ENCODE measurements at places on chromosomes 6 and 20. TPM values are rescaled to one million over a fixed set of nuclear protein-coding genes. Genes with fewer than 3 reads are reported as not detected.

Gene RBM24
- 2.0 TPM for total RNA-seq

DNA sequence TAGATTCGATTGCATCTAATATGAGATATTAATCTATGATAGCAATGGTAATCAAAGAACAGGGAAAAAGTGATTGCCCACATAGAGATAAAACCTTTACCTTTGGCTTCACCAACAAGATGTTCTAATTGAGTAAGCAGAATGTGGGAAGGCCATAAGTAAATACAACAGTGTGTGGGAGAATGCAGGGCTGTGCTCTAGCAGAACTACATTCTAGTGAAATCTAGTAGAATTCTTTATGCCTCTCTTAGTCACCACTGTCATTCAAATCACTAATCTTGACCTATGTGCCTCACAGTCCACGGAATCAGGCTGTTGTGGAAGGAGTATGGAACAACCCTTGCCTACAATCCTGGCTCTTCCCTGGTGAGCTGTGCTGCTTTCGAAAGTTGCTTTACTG is 30.4 kb upstream of the MCM9 start:
- H3K4me1 ChIP-seq, result no peaks in the 10 kb centered on the region
- no peak for DNase-seq
- H3K4me3 ChIP-seq, result no peak overlapping the region
- no peaks in the 10 kb centered on the region for H3K36me3 ChIP-seq

GRCh38 chr6:122869437-122870024 is 80.5 kb downstream of the SMPDL3A start:
- H3K27me3 ChIP-seq, result peaks cover 7% of the 10 kb centered on the region
- H3K4me1 ChIP-seq, result peaks cover 9% of the 10 kb centered on the region
- peak; percentile 57 for DNase-seq
- no peak overlapping the region for H3K4me3 ChIP-seq

DNA sequence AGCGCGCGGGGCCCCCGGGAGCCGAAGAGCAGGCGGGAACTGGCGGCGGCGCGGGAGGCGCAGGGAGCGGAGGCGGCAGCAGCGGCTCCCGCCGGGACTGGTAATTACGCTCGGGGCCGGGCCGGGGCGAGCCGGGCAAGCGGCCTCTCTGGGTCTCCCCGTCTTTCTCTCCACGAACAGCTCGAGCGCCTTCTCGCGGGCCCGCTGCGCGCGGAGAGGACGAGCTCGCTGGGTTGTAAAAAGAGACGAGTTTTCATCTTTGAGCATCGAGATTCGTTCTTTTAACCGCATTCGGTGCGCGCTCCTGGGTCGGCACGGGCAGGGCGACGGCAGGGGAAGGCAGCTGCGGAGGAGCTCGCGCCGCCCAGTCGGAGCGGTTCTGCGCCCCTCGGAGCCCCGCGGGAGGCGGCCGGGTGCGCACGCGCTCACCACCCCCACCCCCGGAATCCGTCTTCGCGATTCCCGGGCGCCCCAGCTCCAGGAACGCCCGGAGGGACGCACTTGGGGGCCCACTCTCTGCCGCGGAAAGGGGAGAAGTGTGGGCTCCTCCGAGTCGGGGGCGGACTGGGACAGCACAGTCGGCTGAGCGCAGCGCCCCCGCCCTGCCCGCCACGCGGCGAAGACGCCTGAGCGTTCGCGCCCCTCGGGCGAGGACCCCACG is 38.0 kb downstream of the YTHDF1 start:
- H3K36me3 ChIP-seq, result no peaks in the 10 kb centered on the region
- no peak for DNase-seq
- H3K4me1 ChIP-seq, result no peaks in the 10 kb centered on the region
- H3K27me3 ChIP-seq, result peaks cover 56% of the 10 kb centered on the region
- no peak overlapping the region for H3K27ac ChIP-seq
- H3K4me3 ChIP-seq, result no peak overlapping the region

GRCh38 chr6:39188571-39188970 is 40.7 kb downstream of the KCNK5 start:
- H3K27me3 ChIP-seq, result no peaks in the 10 kb centered on the region
- DNase-seq, result no peak
- no peaks in the 10 kb centered on the region for H3K36me3 ChIP-seq
- H3K4me1 ChIP-seq, result peaks cover 18% of the 10 kb centered on the region

DNA sequence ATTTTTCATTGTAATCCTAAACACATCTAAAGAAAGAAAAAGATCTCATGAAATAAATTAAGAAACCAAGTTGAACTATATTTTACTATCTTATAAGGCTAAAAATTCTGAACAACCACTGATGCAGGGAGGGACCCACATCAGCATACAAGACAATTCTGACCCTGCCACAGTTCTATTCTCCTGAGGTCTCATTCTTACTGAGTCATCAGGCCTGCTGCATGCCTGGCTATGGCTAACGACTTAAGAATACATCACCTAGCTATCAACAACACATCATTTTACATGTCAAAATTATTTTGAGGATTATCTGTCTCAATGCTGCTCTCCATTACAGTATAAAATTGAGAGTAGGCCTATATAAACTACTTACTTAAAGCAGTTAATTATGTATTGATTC is 52.9 kb downstream of the FBXL4 start:
- no peaks in the 10 kb centered on the region for H3K36me3 ChIP-seq
- no peaks in the 10 kb centered on the region for H3K4me1 ChIP-seq
- no peak overlapping the region for H3K27ac ChIP-seq
- DNase-seq, result no peak

DNA sequence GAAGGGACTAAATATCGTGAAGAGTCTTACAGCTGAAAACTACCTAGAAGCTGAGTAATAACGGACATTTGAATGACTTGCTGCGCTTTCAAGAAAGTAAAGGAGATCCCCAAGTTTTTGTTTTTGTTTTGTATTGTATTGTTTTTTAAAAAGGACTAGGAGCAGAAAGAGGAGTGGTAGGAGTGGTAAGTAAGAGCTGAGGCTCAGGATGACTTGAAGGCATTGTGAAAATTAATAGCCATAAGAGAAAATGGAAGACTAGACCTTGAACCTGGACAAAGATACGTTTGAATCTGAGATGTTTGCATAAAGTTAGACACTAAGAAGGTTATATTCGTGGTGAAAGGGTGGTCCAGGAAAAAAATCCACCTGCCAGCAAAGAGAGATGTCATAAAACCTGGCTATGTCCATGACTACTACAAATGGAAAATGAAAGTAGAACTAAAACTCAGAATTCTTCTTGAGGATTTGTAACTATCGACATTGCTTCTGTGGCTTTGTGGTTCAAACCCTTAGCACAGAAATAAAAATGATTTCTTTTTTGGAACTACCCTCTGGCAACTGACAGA is 824.8 kb upstream of the FLRT3 start:
- H3K36me3 ChIP-seq, result no peaks in the 10 kb centered on the region
- H3K27me3 ChIP-seq, result no peaks in the 10 kb centered on the region
- no peak overlapping the region for H3K27ac ChIP-seq

Gene SYCP2L
- total RNA-seq, result 2.4 TPM

DNA sequence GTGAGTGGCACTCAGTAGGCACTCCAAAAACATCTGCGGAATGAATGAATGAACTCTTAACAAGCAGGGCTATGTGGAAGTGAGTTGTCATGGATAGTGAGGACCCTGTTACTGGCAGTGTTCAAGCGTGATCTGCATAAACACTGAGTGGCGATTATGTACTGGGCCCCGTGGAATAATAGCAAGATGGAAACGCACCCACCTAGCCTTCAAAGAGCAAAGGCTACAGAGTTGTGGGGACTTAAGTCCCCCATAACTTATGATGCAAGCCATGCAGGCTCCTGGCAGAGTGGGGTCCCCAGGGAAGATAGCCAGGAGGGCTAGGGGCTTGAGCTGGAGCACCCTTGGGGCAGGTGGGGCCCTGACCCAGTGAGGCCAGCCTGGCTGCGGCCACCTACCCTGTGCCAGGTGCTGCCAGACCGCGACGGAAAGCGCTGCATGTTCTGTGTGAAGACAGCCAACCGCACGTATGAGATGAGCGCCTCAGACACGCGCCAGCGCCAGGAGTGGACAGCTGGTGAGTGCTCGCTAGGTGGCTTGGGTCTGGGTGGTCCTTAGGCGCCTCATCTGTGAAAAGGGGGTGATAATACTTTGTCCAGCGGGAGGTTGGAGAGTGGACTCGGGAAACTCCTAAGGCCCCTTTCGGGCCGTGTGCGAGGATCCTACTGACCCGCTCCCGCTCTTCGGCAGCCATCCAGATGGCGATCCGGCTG is 20.0 kb downstream of the DEF6 start:
- H3K27ac ChIP-seq, result no peak overlapping the region
- no peaks in the 10 kb centered on the region for H3K27me3 ChIP-seq
- peaks cover 9% of the 10 kb centered on the region for H3K4me1 ChIP-seq
- 0 out of 2 replicates have a peak, but pooled peaks cover 5% of the 10 kb centered on the region for H3K36me3 ChIP-seq

Gene SLC22A7
- total RNA-seq, result not detected
